Amniotic epithelial cell (primary cell): ENCODE measurements at places on chromosomes 2 and 18.

DNA sequence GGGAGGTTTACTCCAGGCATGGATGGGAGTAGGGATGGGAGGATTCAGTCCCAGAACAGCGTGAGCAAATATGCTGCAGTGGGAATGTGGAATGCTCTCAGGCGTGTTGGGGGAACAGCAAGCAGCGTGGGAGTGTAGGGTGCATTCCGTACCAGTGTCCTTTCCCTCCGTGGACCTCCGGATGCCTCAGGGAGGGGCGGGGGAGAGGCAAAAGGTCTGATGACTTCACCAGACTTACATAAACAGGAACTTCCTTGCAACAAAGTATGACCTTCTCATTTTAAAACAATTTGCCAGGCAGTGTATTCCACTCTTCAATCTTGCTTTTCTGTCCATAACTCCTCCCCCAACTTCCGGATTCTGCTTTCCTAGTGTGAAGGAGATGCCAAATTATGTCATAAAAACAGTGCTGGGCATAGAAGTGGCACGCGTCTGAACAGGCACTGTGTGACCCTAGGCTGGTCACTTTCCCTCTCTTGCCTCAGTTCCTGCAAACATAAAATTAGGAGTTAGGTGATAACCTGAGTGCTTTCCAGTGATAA lies 36.9 kb downstream of the RPL37A start:
- peak; percentile 100 for DNase-seq

GRCh38 chr2:241358470-241358869 lies 2.4 kb downstream of the FARP2 start:
- no peak for DNase-seq

- no peak for DNase-seq
Observed at GRCh38 chr2:234060236-234060635, 9.7 kb downstream of the SPP2 start.

DNA sequence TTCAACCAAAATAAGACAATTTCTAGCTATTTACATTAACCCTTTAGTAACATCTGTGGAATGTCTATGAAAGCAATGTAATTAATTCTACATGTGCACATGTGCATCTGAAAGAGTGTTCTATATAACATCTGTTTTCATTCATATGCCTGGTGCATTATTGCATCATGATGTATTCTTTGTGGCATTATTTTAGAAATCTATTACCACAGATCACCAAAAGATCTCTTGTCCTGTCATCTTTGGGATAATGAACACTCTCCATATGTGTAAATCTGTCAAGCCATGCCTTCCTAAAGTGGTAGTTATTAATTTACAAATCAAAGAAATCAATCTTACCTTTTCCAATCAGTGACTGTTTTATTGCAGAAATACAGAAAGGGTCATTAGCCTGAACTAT lies 86.9 kb downstream of the TRIB2 start:
- no peak for DNase-seq

DNA sequence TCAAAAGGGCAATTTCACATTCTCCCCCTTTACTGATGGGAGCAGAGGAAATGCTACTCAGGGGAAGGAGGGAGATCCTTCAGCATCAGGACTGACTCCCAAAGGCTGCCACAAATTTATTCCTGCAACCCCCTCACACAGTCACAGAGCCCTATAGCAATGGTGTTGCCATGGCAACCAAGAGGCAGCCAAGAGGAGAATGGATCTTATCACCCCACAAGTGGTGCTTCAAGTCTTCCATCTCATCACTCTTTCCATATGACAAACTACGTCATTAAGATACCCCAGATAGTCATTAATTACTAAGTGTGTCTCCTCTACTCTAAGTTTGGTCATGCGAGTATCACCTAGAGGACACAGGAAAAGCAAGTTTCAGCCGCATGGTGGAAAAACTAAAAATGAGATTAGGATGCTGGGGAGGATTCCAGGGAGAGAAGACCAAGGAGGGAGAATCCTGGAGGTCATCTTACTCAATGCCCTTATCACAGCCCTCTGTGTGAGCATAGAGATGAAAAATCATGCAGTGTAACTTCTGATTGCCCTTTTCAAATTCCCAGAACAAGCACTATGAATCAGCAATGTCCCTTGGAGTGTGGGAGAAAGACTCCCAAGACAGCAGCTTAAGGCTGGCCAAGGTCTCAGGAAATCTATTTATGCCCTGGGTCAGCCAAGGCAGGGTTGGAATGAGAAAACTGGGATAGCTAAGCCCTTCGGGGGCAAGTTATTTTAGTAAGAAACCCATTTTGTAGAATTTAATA lies 885.7 kb upstream of the KLHL29 start:
- no peak for DNase-seq
